ENCODE measurements at places on chromosomes 12 and 14.

- DNase-seq = no peak
These were observed 13.3 kb upstream of the TMCC3 start for GRCh38 chr12:94663702-94664101.

DNA sequence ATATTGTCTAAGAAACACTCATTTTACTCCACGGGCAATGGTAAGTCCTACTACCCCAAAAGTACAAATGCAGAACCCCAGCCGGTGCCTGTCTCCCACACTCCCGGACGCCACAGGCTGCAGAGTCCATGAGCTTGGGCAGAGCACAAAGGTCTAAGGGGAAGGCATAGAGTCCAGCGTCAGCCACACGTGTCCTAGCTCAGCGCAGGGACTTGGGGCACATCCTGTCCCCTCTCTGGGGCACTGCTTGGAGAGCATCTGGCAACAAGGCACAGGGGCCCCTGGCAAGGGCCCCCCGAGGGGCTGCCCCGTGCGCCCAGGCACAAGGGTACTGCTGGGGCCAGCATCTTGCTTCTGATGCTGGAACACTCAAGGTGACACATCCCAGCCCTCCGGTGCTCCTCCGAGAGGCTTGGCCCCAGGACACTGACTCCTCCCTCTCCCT is 58.4 kb downstream of the BCL11B start:
- DNase-seq = no peak

DNA sequence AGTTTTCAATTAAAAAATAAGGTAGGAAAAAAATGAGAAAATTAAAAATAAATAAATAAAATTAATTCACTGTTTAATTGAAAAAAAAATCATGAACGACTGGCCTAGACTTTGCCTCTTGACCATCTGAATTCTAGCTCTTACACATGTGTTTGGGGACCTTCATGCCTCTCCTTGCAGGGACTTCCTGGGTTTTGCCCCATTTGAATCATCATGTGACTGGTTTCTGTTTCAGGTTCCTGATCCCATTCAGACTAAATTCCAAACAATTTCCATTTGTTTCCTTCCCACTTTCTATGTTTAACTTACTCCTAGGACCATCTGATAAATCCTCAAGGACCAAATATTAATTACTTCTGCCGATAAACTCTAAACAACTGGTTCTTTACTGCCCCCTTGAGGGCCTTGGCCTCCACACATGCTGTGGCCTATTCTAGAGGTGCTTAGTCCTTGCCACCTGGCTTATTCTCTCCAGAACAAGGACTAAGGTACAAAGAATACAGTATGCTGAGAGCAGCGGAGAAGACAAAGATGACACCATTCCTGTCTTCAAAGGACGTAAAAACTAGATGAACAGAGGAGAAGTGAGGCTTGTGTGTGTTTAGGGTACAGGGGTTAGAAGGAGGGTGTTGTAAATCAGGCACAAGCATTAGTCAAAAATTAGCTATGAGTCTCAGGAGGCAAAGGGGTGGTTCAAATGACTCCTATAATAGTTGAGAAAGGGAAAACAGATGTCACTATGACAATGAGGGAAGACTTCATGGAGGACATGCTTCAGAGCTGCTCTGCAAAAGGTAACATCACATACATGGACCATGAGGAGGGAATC is 125.8 kb upstream of the AVPR1A start:
- peak; percentile 19 for DNase-seq

- peak; percentile 20 for DNase-seq
These were observed 15.3 kb upstream of the ADSS1 start for GRCh38 chr14:104708606-104709268.

GRCh38 chr14:31937730-31938346 is 139.3 kb upstream of the ARHGAP5 start:
- no peak for DNase-seq

All from NCI-H446 treated with DMSO at 0.1 percent for 48 hours (cell line).